Activated T-helper 9 cell treated with anti-CD3 and anti-CD28 coated beads, Interleukin-2, amount 50 U/mL, for 16 hours (primary cell): ENCODE measurements at places on chromosomes 4 and X.

- no peak for DNase-seq
These were observed 133.2 kb downstream of the ARHGAP6 start for GRCh38 chrX:11532291-11533078.

GRCh38 chr4:182564724-182565369 lies 321.6 kb downstream of the TENM3 start:
- no peak for DNase-seq

GRCh38 chrX:45007598-45007997 lies 134.6 kb downstream of the KDM6A start:
- DNase-seq: no peak

DNA sequence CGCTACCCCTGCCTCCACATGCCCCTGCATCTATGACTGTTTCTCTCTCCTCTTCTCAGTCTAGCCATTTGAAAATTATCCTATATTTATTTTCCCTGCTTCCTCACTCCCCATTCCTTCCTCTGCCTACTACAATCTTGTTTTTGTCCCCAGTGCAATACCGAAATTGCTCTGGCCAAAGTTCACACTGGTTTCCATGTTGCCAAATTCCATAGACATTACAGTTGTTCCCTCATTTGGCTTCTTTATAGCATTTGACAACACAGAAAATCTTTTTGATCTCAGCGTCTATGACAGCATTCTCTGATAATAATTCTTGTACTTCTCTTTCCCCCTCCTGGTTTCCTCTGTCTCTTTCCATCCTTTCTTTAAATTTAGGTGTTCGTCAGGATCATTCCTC lies 99.4 kb downstream of the GPR82 start:
- no peak for DNase-seq

GRCh38 chrX:107861056-107861455 lies 35.4 kb downstream of the MID2 start:
- DNase-seq: no peak

- DNase-seq: no peak
These were observed 144.0 kb upstream of the ADAMTS3 start for GRCh38 chr4:72712997-72713396.

DNA sequence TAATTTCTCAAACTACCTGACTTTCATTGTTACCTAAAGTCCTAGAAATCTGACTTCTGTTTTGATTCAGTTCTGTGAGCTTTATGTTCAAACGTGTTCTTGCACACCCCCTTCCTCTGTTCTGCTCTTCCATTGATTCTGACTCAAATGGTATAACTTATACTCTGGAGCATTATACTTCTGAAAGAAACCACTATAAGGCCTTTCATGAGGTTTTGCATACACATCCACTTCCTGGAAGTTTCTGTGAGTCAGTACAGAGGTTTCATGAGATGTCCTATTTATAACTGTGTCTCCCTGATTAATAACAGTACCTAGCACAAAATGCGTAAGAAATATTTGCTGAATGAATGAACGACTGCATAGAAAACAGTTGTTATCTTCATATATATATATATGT lies 540.2 kb upstream of the CT83 start:
- no peak for DNase-seq

- no peak for DNase-seq
These were observed 67.8 kb upstream of the ETNPPL start for GRCh38 chr4:108830509-108831244.

DNA sequence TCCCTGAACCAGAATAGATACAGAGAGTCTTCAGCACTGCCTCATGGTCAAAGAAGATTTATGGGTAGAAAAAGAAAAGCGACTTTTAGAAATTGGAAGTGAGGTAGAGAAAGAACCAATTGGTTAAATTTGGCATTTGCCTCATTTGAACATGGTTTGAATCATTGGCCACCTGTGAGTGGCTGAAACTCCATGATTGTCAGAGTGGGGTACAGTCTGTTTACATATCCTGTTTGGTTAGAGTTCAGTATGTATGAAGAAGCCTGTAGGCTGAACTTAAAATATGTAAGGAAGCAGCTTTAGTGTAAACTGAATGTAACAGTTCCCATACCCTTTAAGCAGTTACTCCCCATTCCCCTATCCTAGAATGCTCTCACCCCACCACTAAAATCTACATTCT lies 76.0 kb upstream of the CTSO start:
- no peak for DNase-seq
